ENCODE measurements at places on chromosomes 16 and 17. TPM values are rescaled to one million over a fixed set of nuclear protein-coding genes. Genes with fewer than 3 reads are reported as not detected.

- H3K27ac ChIP-seq = no peak overlapping the region
- peaks cover 7% of the 10 kb centered on the region for H3K27me3 ChIP-seq
- no peak for DNase-seq
- no peak overlapping the region for H3K4me3 ChIP-seq
- no peaks in the 10 kb centered on the region for H3K36me3 ChIP-seq
- no peaks in the 10 kb centered on the region for H3K4me1 ChIP-seq
Observed at GRCh38 chr16:85275533-85276249, 163.4 kb upstream of the CIBAR2 start.

DNA sequence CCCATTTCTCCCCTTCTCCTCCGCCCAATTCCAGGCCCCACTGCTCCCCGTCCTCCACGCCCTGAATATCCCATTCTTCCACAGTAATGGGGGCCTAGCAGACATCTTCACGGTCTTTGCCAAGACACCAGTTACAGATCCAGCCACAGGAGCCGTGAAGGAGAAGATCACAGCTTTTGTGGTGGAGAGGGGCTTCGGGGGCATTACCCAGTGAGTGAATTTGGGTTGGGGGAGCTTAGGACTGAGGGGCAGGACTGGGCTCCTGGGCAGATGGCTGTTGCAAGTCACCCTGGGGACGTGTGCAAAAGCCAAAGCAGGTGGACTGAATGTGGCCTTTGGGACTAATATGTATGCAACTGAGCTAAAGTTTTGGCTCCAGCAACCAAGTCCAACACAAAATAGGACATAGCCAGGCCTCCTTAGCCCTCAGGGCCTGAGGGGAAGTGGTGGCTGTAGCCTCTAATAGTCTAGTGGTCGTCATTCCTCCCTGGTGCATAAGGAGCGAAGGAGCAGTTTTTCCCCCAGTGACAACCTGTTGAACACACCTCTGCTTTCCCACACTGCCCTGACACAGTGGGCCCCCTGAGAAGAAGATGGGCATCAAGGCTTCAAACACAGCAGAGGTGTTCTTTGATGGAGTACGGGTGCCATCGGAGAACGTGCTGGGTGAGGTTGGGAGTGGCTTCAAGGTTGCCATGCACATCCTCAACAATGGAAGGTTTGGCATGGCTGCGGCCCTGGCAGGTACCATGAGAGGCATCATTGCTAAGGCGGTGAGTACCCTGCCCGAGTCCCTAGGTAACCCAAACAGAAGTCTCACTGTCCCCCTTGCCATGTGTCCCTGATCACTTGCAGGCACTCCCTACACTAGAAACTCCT is 2.6 kb downstream of the ACADVL start:
- H3K4me3 ChIP-seq = no peak overlapping the region
- peaks cover 50% of the 10 kb centered on the region for H3K4me1 ChIP-seq
- H3K27me3 ChIP-seq = no peaks in the 10 kb centered on the region

DNA sequence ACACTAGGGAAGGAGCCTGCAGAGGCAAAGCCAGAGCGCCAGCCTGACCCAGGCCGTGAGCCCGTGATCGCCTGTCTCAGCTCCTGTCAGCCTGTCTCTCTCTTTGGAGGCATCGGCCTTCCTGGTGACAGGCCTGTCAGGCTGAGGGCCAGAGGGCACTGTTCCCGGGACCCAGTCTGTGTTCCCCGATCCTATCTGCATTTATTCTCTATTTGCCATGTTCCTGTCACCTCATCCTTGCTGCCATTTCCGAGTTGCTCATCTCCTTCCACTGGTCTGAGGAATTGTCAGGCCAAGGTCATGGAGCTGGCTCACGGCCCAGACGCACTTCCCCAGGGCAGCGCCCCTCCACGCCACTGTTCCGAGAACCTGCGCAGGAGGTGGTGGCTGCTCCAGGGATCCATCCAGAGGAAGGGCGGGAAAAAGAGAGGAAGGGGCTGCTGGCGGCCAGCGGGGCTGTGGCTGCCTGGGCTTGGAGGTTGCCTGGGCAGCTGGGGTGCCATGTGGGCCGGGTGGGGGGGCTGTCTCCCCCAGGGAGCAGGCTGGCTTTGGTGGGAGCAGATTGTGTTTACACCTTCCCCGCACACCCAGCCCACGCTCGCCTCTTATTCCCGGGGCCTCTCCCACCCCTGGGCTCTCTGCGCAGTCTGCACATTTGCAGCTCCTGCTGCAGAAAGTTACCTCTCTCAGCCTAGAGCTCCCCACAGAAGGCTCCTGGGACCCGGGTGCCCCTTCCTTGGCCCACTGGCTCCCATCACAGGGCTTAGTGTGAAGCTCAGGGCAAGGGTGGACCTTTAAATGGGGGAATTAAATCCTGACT is 4.9 kb downstream of the PRCD start:
- H3K36me3 ChIP-seq = no peaks in the 10 kb centered on the region
- H3K4me1 ChIP-seq = peaks cover 33% of the 10 kb centered on the region
- DNase-seq = no peak
- H3K4me3 ChIP-seq = no peak overlapping the region

- H3K27me3 ChIP-seq = no peaks in the 10 kb centered on the region
- H3K4me3 ChIP-seq = no peak overlapping the region
- no peaks in the 10 kb centered on the region for H3K4me1 ChIP-seq
- no peak overlapping the region for H3K27ac ChIP-seq
- H3K36me3 ChIP-seq = no peaks in the 10 kb centered on the region
Observed at GRCh38 chr17:46964315-46965265, 14.5 kb downstream of the RPRML start.

DNA sequence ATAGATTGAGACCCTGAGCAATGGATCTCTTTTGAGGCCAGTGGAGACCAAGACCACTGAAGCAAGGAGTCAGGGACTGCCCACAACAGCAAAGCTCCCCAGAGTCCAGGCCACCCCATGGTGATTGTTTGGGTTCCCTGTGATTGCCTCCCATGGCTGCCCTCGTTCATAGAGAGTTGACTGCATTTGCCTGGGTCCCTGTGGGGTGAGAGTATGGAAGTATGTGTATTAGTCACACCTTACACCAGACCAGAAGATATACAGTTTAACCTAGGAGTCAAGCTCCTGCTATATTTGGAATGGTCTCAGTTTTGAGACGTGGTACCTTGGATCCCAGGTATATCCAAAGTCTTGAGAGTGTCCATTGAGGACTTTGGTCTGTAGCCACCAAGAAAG is 20.2 kb downstream of the HLF start:
- DNase-seq = no peak
- peak overlapping the region; percentile 88 for H3K27ac ChIP-seq
- H3K36me3 ChIP-seq = no peaks in the 10 kb centered on the region
- H3K4me3 ChIP-seq = no peak overlapping the region
- peaks cover 22% of the 10 kb centered on the region for H3K4me1 ChIP-seq
- no peaks in the 10 kb centered on the region for H3K27me3 ChIP-seq

- DNase-seq = no peak
- H3K27ac ChIP-seq = peak overlapping the region; percentile 73
- no peaks in the 10 kb centered on the region for H3K27me3 ChIP-seq
- H3K4me3 ChIP-seq = peak overlapping the region; percentile 18
- H3K36me3 ChIP-seq = peaks cover 37% of the 10 kb centered on the region
Observed at GRCh38 chr16:621526-622105, 9.2 kb upstream of the WFIKKN1 start.

GRCh38 chr16:27195941-27196595 is 7.3 kb upstream of the KDM8 start:
- H3K36me3 ChIP-seq = no peaks in the 10 kb centered on the region
- no peak overlapping the region for H3K27ac ChIP-seq
- no peaks in the 10 kb centered on the region for H3K27me3 ChIP-seq
- no peak overlapping the region for H3K4me3 ChIP-seq
- H3K4me1 ChIP-seq = no peaks in the 10 kb centered on the region

DNA sequence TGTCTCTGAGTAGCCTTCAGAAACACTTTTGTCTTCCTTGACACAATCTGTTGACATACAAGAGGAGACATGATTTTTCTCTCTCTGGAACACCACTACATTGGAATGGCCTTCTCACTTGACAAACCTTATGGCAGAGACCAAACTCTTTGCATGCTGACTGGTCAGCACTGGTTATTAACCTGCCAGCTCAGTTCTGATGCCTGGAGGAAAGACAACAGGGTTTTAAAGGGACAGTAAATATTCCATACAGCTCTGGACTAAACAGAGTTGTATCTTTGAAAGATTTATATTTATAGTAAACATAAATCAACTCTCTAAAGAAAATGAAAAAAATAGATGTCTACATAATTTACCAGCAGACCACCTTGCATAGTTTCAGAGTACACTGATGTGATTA is 1139.1 kb upstream of the CDH8 start:
- H3K4me1 ChIP-seq = no peaks in the 10 kb centered on the region
- H3K4me3 ChIP-seq = no peak overlapping the region
- no peaks in the 10 kb centered on the region for H3K36me3 ChIP-seq
- H3K27me3 ChIP-seq = no peaks in the 10 kb centered on the region

DNA sequence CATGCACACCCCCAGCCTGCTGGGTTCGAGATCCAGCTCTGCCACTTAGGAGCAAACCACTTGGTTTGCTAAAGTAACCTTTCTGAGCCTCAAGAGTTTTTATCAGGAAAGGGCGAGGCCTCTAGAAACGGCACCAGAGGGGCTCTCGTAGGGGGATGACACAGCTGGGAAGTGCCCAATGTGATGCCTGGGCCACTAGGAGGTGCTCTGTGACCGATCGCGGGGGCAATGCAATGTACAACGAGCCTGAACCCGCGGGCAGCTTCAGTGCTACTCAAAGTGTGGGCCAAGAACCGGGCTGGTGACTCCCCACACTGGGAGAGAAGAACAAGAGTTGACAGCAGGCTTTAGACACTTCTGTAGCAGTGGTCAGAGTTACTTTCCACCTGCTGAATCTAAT is 9.4 kb downstream of the C16orf89 start:
- H3K4me1 ChIP-seq = no peaks in the 10 kb centered on the region
- H3K27me3 ChIP-seq = no peaks in the 10 kb centered on the region
- DNase-seq = no peak

DNA sequence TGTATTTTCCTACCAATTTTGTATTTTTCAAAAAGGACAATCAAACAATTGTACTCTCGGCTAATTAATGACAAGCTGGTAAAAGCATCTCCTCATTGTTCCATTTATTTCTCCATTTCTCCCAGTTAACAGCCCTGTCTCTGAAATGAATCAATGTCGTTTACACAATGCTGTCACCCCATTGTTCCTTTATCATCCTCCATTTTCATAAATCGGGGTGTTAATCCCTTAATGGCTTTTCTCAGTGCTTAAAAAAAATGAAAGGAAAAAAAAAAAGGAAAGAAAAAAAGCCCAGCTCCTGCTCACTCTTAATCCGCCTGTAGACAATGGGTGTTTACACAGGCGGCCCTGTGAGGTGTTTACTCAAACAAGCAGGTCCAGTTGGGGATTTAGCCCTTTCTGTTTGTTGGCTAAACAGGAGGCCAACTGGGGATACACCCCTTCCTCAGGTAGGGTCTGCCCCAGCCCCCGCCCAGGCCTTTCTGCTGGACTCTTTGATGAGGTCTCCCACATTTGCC is 86.8 kb upstream of the SALL1 start:
- H3K27me3 ChIP-seq = no peaks in the 10 kb centered on the region
- H3K4me1 ChIP-seq = no peaks in the 10 kb centered on the region
- H3K36me3 ChIP-seq = no peaks in the 10 kb centered on the region

- DNase-seq = no peak
- no peaks in the 10 kb centered on the region for H3K27me3 ChIP-seq
- H3K4me1 ChIP-seq = peaks cover 37% of the 10 kb centered on the region
- peak overlapping the region; percentile 18 for H3K27ac ChIP-seq
- no peak overlapping the region for H3K4me3 ChIP-seq
- peaks cover 48% of the 10 kb centered on the region for H3K36me3 ChIP-seq
Observed at GRCh38 chr17:8470447-8471047, 34.9 kb downstream of the NDEL1 start.

DNA sequence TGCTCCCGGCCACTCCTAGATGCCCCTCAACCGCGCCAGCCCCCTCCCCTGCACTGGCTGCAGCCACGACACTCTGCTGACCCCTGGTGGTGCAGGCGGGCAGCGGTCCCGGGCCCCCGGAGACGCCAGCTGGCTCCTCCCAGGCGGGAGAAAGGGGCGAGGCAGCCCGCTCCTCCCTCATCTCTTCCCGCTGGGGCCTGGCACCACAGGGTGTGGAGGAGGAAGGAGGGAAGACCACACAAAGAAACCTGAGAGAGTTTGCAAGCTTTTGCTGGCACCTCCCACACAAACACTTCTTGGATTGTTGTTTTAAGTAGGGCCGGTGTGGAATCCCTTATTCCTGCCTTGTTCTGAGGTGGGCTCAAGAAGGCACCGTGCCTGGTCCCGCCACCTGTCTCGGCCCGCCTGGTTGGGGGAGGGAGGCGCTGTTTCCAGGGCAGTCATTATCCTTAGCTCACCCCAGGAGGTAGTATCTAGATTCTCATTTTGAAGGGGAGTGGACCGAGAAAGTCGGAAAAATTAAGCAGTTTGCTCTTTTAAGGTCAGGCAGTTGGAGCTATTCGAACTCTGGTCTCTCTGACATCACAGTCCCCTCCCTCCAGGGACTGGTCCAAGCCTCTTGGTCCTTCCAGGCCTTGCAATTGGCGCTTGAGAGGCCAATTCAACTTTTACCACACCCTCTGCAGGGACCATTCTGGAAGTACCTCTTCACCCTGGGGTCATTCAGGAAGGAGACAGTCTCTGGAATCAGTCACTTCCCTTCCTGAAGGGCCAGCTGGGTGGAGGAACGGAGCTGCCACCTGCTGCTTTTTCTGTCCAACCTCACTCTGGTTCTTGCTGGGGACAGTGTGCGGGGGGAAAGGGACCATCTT is 959 bp upstream of the ANKRD13B start:
- H3K4me1 ChIP-seq = peaks cover 51% of the 10 kb centered on the region
- H3K27me3 ChIP-seq = no peaks in the 10 kb centered on the region
- H3K27ac ChIP-seq = peak overlapping the region; percentile 91
- no peak for DNase-seq
- H3K36me3 ChIP-seq = no peaks in the 10 kb centered on the region

DNA sequence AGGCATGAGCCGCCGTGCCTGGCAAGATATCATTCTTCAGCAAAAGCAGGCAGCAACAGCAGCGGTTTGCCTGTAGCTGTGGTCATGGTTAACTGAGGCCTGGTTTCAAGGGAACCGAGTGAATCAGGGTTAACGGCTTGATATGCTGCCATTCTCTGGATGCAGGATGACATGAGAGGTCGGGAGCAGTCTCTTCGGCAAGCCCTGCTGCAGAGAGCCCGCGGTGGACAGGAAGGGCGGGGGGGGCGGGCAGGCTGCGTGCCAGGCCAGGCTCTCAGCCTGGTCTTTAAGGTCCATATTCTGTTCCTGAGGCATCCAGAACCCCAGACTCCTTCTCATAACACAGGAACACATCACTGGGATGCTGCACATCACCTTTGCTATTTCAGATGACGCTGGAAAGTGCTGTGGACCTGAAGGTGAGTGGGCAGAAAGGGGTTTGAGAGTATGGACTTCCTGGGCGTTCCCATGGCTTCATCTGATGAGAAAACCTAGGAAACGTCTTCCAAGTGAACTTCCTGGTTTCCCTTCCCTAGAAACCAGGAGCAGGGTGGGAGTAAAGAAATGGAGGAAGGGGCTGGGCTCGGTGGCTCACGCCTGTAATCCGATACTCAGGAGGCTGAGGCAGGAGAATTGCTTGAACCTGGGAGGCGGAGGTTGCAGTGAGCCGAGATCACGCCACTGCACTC is 165.6 kb upstream of the RPH3AL start:
- no peaks in the 10 kb centered on the region for H3K27me3 ChIP-seq
- H3K36me3 ChIP-seq = peaks cover 10% of the 10 kb centered on the region
- DNase-seq = no peak
- H3K27ac ChIP-seq = no peak overlapping the region
- H3K4me1 ChIP-seq = no peaks in the 10 kb centered on the region

Gene TM4SF5
- not detected for total RNA-seq

Gene LRRC37A
- total RNA-seq = 0.64 TPM

Gene NPIPA7
- 5.8 TPM for total RNA-seq

Measured in esophagus squamous epithelium (tissue), 5 donors.